ENCODE measurements at places on chromosomes 13 and 19.

- DNase-seq, result no peak
Measured at GRCh38 chr19:47406711-47407416, 12.5 kb downstream of the MEIS3 start.

DNA sequence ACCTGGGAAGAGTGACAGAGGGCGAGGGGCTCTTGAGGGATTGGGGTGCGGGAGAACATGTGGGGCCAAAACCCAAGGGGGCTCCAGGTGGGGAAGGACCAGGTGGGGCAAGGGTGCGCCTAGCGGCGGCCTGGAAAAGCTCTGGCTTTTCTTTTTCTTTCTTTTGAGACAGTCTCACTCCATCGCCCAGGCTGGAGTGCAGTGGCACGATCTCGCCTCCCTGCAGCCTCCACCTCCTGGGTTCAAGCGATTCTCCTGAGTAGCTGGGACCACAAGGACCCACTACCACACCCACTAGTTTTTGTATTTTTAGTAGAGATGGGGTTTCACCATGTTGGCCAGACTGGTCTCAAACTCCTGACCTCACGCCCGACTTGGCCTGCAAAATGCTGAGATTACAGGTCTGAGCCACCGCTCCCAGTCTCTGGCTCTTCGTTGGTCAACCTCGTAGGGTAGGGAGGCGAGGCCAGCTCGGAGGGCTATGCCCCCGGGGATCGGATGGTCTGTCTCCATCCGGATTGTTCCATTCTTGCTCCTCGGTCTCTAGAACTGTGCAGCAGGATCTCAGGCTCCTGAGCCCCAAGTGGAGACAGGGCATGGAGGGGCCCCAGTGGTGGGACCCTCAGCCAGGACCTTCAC lies 3.7 kb downstream of the GADD45B start:
- DNase-seq, result no peak

DNA sequence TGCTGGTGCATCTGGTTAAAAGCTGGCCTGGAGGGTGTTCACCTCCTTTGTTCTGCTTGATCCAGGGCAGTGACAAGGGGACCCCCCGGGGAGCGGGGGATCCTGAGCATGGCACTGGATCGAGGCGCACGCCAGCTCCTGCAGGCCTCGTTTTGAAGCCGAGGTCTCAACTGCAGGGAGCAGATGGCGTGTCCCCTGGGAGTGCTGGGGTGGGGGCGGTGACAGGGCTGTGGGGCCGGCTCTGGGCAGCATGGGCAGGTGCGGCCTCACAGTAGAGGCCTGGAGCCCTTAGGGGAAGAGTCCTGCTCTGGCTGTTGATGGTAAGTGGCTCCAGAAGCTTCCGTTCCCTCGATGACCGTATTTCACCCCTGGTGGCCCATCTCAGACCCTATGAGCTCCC lies 51.8 kb downstream of the CRTC1 start:
- DNase-seq, result no peak

- peak; percentile 18 for DNase-seq
Measured at GRCh38 chr13:59318320-59318930, 845.3 kb downstream of the DIAPH3 start.

GRCh38 chr13:39483326-39483725 lies 119.7 kb downstream of the LHFPL6 start:
- no peak for DNase-seq

GRCh38 chr19:2365201-2365970 lies 5.3 kb downstream of the TMPRSS9 start:
- DNase-seq, result no peak

DNA sequence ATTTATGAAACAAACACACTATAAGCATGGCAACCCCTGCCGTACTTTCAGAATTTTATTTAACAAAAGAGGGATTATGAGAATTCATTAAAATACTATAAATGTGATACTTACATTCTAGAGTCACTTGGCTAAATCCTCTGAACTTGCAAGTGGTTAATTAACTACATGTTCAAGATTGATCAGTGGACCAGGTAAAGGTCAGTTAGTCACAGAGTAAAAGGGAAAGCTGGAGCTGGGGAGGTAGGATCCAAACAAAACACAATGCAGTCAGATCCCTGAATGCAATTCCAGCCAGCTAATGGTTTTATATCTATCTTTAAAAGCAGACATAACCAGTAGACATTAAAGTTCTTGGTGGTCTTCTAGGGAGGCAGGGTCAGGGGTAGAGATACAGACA lies 270.5 kb downstream of the DIAPH3 start:
- DNase-seq, result no peak

DNA sequence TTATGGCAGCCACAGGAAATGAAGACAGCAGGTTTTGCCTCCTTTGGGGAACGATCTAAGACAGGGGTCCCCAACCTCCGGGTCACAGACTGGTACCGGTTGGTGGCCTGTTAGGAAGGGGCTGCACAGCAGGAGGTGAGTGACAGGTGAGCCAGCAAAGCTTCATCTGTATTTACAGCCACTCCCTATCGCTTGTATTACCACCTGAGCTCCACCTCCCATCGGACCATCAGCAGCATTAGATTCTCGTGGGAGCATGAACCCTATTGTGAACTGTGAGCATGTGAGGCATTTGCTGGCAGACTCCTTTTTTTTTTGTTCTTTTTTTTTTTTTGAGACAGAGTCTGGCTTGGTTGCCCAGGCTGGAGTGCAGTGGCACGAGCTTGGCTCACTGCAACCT lies 22.2 kb downstream of the F2RL3 start:
- no peak for DNase-seq

DNA sequence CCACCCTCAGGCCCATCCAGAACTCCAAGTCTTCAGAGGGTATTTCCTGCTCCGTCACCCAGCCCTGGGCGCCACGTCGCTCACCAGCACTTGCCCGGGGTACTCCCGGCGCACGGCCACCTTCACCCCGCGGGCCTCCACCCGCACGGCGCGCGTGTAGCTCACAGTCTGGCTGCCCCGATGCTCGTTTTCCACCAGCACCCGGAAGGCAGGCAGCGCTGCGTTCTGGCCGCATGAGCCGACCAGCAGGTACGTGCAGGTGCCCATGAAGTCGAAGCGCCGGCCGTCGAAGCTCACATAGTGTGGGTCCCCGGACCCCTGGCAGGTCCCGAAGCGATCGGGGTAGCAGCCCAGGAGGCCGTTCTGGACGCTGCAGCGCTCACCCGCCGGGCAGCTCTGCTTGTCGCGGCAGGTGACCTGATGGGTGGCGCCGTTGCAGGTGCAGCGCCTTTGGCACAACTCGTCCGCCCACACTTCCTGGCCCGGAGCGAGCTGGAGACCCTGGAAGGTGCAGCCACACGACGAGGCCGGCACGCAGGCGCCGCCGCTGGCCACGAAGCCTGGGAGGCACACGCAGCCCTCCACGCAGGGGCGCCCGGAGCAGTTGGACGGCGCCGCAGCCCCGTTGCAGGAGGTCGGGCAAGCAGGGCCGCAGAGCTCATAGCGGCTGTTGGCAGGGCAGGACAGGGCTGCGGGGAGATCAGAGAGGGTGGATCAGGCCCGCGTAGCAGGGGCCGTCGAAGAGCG lies 19.2 kb downstream of the FCGBP start:
- no peak for DNase-seq

DNA sequence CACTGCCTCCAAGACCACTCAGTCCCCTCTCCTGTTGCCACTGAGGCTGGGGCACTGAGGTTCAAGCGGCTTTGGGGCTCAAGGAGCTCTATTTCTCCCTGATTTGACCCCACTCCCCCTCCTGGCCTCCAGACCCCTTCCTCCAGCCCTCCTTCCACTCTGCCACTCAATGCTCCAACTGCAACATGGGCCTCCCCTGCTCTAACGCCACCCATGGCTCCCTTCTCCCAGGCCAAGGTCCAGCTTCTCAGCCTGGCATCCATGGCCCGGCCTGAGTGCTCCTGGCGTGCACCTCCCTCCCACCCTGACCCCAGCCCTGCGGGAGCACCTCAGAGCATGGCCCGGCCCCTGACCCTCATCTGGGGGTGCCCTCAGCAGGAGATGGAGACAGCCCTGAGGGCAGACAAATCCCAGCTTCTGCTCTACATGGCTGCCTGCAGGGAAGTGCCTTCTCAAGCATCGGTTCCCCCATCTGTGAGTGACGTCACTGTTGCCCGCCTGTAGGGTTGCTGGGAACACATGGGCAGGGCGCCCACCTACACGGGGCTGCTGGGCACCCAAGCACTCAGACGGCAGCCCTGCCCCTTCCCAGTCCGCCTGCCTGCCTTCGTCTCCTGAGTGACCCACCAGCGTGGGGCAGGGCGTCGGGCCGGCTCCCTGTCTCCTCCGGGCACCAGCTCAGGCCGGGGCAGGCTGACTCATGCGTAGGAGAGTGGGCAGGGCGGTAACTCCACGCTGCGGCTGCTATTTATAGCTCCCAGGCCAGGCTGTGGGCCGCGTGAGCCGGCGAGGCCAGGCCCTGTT lies 1.6 kb upstream of the DIRAS1 start:
- peak; percentile 52 for DNase-seq

DNA sequence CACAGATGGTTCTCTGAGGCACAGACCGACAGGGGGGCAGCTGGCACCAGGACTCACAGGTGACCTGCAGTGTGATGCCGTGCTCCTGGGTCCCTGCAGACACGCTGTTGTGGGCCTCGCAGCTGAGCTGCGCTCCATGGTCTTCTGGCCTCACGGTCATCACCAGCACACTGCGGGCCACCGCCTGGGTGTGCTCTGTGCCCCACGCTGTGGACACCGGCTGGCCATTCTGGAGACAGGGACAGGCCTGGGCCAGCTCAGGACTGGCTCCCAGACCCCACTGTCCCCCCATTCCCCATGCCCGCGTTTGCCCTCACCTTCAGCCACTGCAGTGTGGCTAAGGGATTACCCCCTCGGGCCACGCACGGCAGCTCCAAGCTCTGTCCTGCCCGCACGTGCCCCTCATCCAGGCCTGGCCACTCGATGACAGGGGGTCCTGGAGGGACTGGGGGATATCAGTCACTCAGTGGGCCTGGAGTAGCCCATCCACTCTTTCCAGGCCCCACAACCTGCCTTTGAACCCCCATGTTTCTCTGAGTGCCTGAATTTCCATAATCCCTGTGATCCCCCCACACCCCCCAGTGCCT lies 3.3 kb downstream of the NPHS1 start:
- DNase-seq, result no peak

DNA sequence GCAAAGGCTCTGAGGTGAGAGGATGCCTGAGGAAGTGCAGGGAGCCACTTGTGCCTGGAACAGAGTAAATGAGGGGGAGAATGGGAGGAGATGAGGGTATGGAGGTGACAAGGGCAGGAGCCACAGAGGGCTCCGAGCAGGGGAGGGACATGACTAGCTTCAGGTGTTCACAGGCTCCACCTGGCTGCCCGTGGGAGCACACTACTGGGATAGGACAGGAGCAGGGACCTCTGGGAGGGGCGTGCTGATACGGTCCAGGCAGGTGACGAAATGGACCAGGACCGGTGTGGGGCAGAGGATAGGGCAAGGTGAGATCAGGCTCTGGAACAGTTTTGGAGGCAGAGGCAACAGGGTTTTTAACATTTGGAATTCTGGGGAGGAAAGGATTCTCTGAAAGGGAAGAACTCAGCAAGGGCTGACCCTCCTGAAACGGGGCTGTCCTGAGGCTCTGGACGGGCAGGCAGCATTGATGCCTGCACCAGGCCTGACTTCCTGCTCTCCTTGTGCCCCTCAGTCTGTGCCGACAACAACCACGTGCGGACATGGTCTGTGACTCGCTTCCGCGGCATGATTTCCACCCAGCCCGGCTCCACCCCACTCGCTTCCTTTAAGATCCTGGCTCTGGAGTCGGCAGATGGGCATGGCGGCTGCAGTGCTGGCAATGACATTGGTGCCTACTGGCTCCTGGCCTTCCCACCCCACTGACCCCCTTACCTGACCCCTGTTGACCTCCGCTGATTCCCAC lies 11.6 kb downstream of the SHKBP1 start:
- no peak for DNase-seq

DNA sequence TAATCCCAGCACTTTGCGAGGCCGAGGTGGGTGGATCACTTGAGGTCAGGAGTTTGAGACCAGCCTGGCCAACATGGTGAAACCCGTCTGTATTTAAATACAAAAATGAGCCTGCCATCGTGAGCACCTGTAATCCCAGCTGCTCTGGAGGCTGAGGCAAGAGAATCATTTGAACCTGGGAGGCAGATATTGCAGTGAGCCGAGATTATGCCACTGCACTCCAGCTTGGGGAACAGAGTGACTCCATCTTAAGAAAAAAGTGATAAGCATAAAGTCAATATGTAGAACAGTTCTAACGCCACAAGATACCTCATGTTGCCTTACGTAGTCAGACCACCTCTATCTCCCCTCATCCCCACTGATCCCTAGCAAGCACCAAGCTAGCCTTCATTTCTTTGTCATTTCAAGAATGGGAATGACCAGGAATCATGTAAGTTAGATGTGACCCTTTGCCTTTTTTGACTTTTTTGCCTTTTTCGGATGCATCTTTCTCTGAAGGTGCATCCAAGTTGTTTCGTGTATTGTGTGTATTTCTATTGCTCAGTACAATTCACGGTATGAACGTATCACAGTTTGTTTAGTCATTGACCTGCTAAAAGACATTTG lies 6.4 kb downstream of the RPL21 start:
- DNase-seq, result no peak

DNA sequence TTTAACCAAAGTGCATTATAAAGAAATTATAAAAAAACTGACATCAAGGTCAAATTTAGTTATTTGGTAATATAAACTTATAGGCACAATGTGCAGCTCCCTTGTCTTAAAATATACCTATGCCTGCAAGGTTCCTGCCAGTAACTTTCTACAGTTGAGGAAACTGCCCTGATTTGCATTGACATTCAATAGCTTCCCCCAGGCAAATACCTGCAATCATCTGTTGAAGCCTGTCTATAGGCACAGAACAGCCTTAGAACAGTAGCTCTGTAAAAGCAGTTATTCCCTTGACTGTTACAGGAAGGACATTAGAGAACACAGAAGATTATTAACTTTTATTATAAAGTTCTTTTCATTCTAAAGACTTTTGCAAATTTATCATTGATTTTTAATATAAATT lies 1239.5 kb downstream of the PCDH9 start:
- DNase-seq, result no peak
